ENCODE measurements at places on chromosomes 11 and 22.

DNA sequence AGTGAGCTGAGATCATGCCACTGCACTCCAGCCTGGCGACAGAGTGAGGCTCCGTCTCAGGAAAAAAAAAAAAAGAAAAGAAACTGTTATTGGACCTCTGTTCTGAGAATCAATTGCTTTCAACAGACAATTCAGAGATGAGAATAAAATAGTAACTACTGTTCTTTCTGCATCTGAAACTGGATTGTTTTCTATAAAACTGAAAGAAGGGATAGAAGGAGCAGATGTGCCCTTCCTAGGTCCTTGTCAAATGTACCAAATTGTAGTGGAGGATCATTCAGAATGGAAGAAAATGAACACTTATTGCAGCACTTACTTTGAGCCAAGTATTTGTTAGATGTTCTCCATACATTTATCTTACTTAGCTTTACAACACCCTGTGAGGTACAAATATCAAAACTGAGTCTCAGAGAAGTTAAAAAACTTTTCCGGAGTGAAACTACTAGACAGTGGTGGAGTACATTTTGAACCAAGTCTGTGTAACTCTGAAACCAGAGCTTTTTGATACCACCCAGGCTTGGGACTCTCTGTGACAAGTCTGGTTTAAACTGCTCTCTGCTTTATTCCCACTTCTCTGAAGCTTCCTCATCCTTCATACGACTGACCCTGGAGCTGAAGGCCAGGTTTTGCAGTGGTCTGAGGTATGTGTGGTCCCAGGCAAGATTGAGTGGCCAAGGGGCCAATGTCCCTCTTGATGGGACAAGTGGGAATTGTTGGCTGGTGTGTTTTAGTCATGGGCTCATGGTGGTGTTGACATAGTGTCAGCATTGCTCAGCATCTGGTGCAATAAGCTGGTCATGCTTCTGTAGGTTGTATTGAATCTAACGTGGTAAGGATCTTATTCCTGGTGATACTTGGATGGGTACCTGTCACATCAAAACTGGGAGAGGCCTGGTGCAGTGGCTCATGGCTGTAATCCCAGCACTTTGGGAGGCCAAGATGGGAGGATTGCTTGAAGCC, 48.2 kb upstream of the CCDC134 start:
- no peak for DNase-seq

DNA sequence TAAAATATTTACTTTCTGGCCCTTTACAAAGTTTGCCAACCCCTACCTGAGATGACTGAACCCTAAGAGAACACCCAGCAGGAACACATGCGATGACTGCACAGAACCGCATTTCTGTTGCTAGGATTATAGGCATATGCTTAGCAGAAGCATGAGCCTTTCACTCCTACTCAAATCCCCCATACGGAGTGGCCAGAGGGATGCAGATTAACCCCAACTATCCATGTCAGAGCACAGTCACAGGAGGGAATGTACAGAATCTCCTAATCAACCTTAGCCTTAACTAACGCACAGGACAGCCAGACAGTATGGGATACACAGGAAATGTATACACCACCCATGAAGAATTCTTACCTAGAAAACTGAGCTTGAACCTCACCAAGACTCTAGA, 6.2 kb downstream of the HPS4 start:
- DNase-seq, result no peak

GRCh38 chr11:19409307-19409706, 168.6 kb upstream of the E2F8 start:
- no peak for DNase-seq

DNA sequence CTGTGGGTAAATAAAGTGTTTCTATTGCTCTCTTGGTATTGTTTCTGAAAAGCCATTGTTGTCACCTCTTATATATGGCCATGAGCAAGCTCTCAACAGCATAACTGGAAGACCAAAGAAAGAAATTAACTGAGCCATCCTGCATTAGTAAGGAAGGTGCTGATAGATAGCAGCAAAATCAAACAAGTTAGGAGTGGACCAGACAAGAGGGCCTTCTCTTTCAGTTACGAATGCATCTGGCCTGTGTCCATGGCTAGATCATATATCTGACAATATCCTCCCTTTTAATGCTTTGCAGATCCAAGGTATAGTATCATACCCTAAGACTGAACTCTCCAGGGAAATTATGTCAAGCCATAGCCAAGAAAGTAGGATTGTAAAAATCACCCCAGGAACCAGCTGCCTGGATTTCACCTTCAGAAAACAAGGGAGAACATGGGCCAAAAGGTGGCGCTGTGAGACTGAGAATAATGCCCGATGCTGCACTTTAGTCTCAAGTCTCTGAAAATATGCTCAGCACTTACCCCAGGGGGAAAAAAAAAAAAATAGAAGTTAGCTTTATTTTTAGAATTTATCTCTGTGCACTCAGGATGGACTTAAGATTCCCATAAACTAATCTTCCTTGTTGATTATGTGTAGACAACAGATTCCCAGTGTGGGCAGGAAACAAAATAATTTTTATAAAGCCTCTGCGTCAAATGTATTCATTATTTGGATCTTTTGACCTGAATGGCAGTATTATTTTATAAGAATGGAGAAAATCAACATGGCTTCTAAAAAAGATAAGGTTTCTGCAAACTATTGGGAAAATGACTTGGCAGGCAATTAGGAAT, 415.1 kb downstream of the ETS1 start:
- peak; percentile 82 for DNase-seq

GRCh38 chr11:121553806-121554205, 101.0 kb upstream of the SORL1-AS1 start:
- no peak for DNase-seq

- DNase-seq, result no peak
Measured at GRCh38 chr11:121226415-121227263, 65.9 kb upstream of the SC5D start.

DNA sequence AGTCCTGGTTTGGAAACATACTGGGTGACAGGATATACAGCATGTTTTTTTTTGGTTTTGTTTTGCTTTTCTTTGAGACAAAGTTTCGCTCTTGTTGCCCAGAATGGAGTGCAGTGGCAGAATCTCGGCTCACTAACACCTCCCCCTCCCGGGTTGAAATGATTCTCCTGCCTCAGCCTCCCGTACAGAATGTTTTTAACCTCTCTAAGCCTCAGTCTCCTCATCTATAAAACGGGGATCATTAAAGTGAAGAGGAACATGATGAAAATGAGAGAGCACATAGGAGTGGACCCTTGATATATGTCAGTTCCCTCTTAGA, 28.1 kb upstream of the SCARF2 start:
- no peak for DNase-seq

- DNase-seq, result no peak
Measured at GRCh38 chr11:122754553-122755322, 83.6 kb upstream of the CRTAM start.

GRCh38 chr11:10608584-10608983, 40.1 kb upstream of the LYVE1 start:
- DNase-seq, result no peak

GRCh38 chr11:29628609-29629008, 388.2 kb downstream of the KCNA4 start:
- no peak for DNase-seq

- DNase-seq, result no peak
Measured at GRCh38 chr11:61691380-61692156, 11.4 kb downstream of the DAGLA start.

DNA sequence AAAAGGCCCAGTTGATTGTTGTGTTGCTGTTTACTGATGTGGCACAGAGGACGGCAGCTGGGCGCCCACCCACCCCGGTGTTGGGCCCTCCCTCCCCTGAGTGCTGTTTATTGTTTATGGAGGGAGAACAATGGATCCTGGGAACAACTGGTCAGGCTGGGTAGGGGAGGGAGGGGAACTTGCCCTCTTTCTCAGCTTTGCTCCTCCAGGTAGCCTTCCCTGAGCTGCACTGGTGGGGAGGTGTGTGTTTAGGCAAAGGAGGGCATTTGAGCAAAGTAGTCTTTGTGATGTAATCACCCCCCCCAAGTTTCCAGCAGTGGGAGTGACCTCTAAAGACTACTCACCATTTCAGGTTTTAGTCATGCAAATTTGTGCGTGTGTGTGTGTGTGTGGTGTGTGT, 1035.3 kb downstream of the NTM start:
- DNase-seq, result no peak

- peak; percentile 65 for DNase-seq
Measured at GRCh38 chr11:14414470-14415461, 55.8 kb upstream of the RRAS2 start.

DNA sequence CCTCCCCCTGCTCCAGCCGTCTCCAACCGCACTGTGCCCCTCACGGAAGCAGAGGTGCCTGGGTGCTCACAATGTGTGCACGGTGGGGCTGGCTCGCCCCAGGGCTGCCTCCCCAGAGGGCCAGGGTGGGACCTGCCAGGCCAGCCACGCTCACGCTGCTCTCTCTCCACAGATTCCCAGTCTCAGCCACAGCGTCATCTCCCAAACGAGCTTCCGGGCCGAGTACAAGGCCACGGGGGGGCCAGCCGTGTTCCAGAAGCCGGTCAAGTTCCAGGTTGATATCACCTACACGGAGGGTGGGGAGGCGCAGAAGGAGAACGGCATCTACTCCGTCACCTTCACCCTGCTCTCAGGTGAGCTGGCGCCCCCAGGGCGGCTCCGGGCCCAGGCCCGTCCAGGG, 30.4 kb downstream of the MOB2 start:
- no peak for DNase-seq

DNA sequence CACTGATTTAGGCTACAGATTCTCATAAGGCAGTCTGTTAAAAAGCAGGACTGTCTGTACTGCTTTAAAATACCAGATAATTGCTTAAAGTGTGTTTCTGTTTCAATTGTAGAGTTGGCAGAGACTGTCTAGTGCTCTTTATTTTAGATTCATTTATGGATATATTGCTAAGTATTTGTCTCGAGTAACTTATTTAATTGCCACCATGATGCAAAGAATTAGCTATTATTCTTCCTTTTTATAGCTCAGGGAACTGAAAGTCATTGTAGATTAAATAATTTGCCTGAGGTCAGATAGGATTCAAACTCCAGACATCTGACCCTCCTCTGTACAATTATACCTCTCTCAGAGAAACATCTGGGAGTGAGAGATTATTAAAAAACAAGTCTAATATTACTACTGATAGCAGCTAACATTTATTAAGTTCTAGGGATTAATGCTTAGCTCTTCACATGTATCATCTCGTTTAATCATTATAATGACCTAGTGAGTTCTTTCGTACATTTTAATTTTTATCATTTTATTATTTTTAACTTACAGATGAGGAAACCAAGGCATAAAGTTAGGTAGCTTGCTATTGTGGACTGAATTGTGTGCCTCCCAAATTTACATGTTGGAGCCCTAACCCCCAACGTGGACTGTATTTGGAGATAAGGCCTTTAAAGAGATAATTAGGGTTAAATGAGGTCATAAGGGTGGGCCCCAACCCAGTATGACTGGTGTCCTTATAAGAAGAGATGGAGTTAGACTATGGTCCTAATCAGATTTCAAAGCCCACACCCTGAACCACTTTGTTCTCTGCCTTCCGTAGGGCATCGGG, 19.7 kb upstream of the RAG2 start:
- DNase-seq, result no peak

GRCh38 chr22:44601725-44602124, 100.3 kb upstream of the PRR5 start:
- no peak for DNase-seq

GRCh38 chr11:25068451-25068850, 571.6 kb downstream of the LUZP2 start:
- DNase-seq, result no peak

DNA sequence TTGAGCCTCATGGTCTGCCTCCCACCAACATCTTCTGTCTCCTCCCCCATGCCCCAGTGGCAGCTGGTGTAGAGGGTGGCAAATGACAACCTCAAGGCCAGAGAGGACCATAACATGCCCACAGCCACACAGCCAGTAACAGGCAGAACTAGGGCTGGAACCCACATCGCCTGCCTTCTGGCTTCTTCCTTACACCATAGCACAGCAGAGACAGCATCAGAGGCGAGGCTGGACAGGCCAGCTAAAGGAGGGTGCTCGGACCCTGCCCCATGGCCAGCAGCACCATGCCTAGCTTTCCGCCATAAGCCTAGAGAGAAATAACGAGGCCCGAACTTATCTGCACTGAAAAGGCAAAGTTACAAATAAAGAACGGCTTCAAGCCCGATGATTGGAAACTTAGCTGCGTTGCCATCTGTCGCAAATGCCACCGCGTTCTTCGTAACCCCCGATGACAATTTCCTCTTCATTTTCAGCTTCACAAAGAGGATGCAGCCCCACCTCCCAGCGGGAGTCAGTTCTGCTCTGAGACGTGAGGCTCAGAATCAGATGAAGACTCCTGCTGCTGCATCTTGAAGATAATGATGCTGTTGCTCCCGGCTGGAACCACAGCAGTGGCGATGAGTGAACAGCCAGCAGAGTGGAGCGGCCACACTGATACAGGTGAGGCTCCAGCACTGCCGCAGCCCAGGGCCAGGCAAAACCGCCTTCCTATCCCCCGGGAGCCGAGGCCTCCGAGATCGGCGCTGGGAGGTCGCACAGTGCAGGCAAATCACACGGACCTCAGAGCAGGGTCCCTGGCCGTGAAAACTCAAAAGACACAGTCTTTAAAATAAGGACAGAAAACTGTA, 73.8 kb upstream of the RTL6 start:
- DNase-seq, result no peak

- no peak for DNase-seq
Measured at GRCh38 chr11:103325686-103326069, 216.5 kb downstream of the DYNC2H1 start.

GRCh38 chr11:3939651-3940190, 84.3 kb downstream of the STIM1 start:
- no peak for DNase-seq

DNA sequence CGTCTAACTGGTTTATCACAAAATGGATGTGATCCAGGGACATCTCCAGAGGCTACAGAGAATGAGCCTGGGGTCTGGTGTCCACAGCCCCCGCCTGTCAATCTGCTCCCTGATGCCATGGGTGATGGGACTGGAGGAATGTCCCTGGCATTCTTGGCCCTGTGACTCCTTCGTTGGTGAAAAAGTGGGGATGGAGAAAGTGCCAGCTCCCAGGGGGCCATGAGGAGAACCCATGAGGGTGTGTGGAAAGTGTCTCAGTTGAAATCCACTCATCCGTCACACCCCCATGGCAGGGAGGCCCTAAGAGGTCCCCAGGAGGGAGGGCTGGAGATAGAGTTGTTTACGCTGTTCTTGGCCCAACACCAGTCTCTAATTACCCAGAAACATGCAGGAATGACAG, 322.0 kb downstream of the CTTN start:
- no peak for DNase-seq

All from stimulated activated CD8-positive, alpha-beta memory T cell treated with anti-CD3 and anti-CD28 coated beads, Interleukin-2, amount 100 ng/mL, for 48 hours (primary cell).